M059J (cell line): ENCODE measurements at places on chromosomes 5 and 9. TPM values are rescaled to one million over a fixed set of nuclear protein-coding genes. Genes with fewer than 3 reads are reported as not detected.

The KCTD16 gene
- 0.10 TPM in 1 of 2 replicates, not detected in the other for total RNA-seq

- DNase-seq = peak; percentile 89
Observed at GRCh38 chr5:72597456-72597948, 90.3 kb upstream of the ZNF366 start.

- peak; percentile 43 for DNase-seq
Observed at GRCh38 chr5:127290019-127290945, at the start of gene MEGF10. Gene MEGF10 (plus strand): TSS chr5:127290796. CDS start chr5:127331309, 40,513 bp downstream.

- DNase-seq = no peak
Observed at GRCh38 chr9:127817881-127818434, 15.3 kb downstream of the FPGS start.

- DNase-seq = no peak
Observed at GRCh38 chr9:124231095-124231737, 26.5 kb upstream of the NEK6 start.

DNA sequence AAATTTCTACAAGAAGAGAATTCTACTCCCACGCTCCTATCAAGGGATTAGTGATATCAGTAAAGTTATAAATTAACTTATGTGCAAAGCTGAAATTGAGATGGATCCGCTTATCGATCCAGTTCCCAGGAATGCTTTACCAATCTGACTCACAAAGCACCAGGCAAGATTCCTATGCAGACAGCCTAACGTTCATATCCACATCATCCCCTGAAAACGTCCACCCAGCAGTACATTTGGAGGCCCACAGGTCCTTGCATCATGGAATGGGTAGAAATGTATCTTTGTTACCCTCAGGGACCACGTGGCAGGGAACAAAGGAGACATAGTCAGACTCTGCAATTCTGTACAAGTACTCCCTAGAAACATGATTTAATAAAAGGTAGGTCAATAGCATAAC is 147.4 kb downstream of the ESM1 start:
- DNase-seq = no peak

- peak; percentile 89 for DNase-seq
Observed at GRCh38 chr5:56026863-56027300, 32.1 kb upstream of the IL6ST start.

DNA sequence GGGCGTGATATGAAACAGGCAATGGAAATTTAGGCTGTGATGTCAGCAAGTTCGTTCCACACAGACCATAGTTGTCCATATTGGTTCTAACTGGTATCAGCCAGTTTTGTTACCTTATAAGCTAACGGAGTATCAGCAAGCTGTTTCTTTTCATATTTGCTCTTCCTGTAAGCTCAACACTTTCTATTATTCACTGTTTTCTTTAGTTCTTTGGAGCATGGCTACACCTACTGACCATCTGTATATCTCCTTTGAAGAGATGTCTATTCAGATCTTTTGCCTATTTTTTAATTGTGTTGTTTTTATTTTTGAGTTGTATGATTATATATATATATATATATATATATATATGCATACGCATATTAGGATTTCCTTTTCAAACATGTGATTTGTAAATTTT is 1057.2 kb upstream of the CDH10 start:
- no peak for DNase-seq

GRCh38 chr5:78905084-78905938 is 79.8 kb downstream of the ARSB start:
- no peak for DNase-seq

- no peak for DNase-seq
Observed at GRCh38 chr5:52469835-52470234, 317.9 kb upstream of the ITGA1 start.

DNA sequence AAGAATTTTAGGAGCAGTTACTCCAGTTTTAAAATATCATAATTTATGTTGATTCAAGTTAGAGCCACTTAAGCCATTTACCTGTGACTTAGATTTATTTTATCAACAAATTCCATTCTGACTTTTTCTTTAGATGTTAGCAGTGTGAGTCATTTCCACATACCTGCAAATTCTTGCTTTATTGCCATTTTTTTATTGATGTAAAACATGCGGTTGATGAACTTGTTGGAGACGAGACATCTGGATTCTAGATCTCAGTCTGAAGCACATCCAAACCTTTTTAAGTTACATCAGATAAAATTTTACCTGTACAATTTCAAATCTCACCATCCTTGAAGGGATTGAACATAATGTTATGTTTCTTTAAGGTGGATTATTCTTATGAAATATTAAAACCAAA is 240.9 kb downstream of the IRX1 start:
- DNase-seq = no peak

- no peak for DNase-seq
Observed at GRCh38 chr5:79727451-79728355, 38.1 kb downstream of the CMYA5 start.

DNA sequence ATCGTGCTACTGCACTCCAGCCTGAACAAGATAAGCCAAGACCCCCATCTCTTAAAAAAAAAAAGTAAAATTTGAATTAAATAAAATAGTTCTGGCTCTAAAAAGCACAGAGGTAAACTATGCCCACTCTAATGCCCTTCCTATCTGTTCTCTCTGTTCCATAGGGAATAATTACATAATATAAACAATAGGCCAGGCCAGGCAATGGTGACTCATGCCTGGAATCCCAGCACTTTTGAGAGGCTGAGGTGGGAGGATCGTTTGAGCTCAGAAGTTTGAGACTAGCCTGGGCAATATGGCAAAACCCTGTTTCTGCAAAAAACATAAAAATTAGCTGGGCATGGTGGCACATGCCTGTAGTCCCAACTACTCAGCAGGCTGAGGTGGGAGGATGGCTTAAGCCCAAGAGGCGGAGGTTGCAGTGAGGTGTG is 47.4 kb downstream of the MYO10 start:
- DNase-seq = peak; percentile 85

DNA sequence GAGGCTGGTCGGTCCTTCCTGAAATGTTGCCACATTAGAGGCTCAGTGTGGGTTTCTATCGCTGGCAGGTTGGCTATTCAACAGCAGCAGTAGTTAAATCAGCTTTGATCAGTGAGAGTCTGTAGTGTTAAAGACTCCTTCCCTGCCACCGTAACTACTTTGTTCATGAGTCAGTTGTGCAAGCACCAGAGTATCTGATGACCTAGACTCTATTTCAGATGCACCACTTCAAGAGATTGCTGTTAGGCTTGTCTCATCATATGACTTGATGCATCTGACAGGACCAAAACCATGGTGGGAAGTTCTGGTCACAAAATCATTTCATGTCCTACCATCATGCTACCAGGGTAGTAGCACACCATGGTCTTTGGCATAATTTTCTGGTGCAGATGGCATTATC is 482.7 kb upstream of the MPDZ start:
- DNase-seq = no peak

- peak; percentile 66 for DNase-seq
Observed at GRCh38 chr5:107893642-107894041, 222.9 kb upstream of the EFNA5 start.

DNA sequence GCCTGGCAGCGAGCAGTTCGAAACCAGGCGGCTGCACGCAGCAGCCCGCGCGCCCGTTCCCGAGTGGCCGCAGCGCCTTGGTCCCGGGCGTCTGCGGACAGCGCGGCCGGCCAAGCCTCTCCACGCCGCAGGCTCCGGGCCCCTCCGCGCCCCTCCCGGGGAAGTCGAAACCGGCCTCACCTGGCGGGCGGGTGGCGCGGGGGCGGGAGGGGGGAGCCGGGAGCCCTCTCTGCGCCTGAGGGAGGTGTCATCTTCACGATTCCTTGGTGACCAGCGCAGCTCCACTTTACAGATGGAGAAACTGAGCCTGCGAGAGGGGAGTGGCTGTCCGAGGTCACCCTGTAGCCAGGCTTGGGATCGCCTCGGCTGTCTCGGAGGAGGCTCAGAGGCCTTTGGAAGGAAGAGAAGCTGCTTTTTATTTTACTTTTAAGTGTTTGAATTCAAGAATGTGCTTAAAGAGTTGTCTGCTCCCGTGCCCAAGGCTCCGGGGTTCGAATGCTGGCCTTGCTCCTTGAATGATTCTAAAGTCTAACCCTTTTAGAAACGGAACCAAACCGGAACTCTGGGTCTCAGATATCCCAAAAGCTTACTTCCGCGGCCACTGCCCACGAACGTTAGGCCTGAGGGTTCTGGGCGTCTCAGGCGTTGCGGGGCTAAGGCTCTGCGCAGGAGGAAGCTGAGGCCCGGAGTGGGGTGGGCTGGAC is 662 bp downstream of the SUSD3 start:
- no peak for DNase-seq

DNA sequence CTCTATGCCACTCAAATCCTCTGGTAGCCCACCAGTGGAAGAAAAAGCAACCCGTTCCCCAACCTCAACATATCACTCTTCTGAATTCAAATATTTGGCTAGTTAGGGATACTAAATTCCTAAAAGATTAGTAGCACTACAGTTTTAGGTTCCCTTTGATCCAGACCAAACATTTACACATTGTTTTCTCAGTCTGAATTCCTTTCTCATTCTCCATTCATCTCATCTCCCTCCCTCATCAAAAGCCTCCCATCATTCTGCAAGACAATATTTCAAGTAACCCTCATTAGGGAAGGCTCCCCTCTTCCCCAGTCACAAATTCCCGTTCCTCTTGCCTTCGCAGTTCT is 26.3 kb downstream of the ADAM19 start:
- DNase-seq = peak; percentile 67

DNA sequence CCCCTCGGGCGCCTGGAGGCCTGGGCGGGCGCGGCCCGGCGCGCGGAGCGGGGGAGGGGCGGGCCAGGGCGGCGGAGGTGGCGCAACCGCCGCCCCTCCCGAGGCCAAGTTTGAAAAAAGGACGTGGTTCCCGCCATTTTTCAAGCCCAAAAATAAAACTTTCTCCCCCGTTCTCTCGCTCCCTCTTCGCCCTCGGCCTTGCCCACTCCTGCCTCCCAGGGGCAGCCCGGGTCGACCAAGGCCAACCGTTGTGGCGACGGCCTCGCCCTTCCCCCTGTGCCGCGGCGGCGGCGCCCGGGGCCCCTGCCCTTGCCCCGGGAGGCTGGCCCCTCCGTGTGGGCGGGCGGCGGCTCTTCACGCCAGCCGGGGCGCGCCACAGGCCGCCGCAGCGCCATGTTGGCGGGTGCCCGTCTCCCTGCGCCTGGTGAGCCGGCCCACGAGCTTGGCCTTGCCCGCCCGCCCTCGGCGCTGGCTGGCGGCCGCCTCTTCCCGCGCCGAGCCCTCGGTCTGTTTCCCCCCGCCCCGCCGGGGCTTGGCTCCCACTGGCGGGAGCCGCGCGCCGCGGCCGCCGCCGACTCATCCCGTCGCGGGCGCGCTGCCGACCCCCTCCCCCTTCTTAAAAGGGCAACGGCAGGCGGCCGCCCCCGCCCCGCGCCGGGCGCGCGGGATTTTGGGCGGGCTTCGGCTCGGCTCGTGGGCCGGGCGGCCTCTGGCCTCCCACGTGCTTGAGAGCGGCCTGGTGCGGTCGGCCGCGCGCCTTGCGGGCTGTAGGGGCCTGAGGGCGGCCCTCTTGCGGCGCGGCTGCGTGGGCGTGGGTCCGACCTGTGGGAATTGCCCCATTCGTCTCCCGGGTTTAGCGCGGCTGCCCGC is 1.3 kb downstream of the ANP32B start:
- DNase-seq = peak; percentile 73

DNA sequence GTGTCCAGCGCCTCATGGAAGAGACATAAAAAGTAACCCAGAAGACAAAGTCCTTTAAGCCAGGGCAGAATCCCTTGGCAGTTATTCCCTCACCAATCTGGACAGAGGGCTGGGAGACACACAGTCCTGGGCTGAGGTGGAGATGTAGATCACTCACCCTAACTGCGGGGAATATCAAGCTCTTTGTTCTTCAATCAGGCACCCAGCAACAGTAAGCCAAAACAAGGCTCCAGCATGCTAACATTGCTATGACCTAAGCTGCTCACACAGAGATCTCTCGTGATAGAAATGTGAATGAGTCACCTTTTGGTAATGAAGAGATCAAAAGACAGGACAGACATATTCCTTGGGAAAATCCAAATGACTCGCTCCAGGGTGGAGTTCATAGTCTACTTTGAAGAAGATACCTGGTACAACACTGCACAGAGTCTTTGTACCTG is 101.3 kb downstream of the FBN2 start:
- peak; percentile 60 for DNase-seq

The ZFAND5 gene
- 174 and 216 TPM in 2 replicates for total RNA-seq

The TMEM215 gene
- not detected in 2 replicates for total RNA-seq

- DNase-seq = no peak
Observed at GRCh38 chr5:39352951-39353350, 11.3 kb downstream of the C9 start.

The B4GALT1 gene
- total RNA-seq = 35.6 and 69.6 TPM in 2 replicates

The ANKRD34B gene
- total RNA-seq = not detected in 2 replicates
